Adrenal gland (tissue), 19 donors: ENCODE measurements at places on chromosomes 11 and 22. TPM values are rescaled to one million over a fixed set of nuclear protein-coding genes. Genes with fewer than 3 reads are reported as not detected.
A peak's percentile ranks its signal among the peaks of the same experiment; 100 is the strongest.

TRIM49 gene
- total RNA-seq = not detected

PRRG4 gene
- total RNA-seq = 1.6 TPM

- no peaks in the 10 kb centered on the region for H3K4me1 ChIP-seq
- H3K4me3 ChIP-seq = no peak overlapping the region
- no peaks in the 10 kb centered on the region for H3K36me3 ChIP-seq
- H3K27me3 ChIP-seq = no peaks in the 10 kb centered on the region
- peak; percentile 65 for DNase-seq
Measured at GRCh38 chr11:1458340-1459218, 28.0 kb downstream of the MOB2 start.

GRCh38 chr22:24501301-24502005, 6.3 kb downstream of the UPB1 start:
- no peak overlapping the region for H3K27ac ChIP-seq
- no peak for DNase-seq
- H3K4me3 ChIP-seq = no peak overlapping the region
- no peaks in the 10 kb centered on the region for H3K36me3 ChIP-seq

- H3K27me3 ChIP-seq = no peaks in the 10 kb centered on the region
- H3K4me1 ChIP-seq = no peaks in the 10 kb centered on the region
- H3K4me3 ChIP-seq = no peak overlapping the region
- H3K27ac ChIP-seq = no peak overlapping the region
- DNase-seq = no peak
- H3K36me3 ChIP-seq = no peaks in the 10 kb centered on the region
Measured at GRCh38 chr11:122898799-122899198, 16.2 kb downstream of the JHY start.

DNA sequence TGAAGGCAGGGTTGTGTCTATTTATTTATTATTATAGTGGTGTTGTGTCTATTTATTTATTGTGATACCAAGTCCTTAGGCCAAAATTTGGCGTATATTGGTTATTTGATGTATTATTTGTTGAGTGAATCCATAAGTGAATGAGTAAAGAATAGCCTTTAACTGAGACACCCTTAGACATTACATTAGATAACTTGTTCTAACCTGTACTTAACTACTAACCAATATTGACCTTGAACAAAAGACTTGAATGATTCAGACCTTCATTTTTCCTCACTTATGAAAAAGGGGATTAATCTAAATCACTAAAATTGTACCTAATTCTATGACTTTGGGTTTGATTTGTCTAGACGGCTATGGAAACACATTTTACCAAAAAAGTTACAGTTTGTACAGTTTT, 370.5 kb downstream of the JRKL start:
- H3K27ac ChIP-seq = no peak overlapping the region
- no peak overlapping the region for H3K4me3 ChIP-seq
- no peaks in the 10 kb centered on the region for H3K27me3 ChIP-seq
- H3K4me1 ChIP-seq = no peaks in the 10 kb centered on the region
- no peak for DNase-seq
- no peaks in the 10 kb centered on the region for H3K36me3 ChIP-seq
